ENCODE measurements at places on chromosomes 2 and 18.

DNA sequence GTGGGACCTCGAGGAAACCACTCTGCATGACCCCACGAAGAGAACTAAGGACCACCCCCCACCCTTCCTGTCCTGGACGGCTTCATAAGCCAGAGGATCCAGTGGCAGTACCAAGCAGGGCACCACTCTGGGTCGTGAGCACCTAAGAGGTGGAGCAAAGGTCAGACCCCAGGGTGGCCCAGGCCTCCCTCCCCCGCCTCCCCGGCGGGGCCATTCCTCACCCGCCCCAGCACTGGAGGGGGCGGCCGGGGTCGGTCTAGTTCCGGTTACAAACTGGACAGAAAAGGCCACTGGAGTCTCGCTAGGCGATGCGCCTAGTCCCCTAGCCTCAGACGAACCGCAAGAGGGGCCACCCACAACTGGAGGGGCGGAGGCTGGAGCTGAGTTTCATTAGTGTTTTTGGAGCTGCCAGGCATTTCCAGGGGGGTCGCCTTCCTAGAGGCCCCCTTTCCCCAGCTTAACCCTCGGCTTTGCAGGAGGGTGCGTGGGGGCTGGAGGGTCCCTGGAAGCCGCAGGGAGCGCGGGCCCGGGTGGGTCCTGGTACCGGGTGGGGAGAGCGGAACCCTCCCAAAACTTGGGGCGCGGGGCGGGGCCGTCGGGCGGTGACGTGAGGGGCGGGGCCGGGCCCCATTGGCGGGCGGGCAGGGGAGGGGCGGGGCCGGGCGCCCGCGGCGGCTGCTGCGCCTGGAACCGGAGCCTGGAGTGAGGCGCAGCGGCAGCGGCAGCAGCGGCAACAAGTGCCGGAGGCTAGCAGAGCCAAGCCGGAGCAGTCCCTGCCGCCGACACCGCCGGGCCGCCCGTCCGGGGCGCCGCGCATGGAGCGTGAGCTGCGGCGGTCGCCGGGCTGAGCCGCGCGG lies at the start of gene B3GNT2:
B3GNT2 (plus strand) TSS at position 695 of the 857 bp plus-strand sequence. CDS start 26,106 bp downstream, outside the sequence.
- peak; percentile 51 for DNase-seq

DNA sequence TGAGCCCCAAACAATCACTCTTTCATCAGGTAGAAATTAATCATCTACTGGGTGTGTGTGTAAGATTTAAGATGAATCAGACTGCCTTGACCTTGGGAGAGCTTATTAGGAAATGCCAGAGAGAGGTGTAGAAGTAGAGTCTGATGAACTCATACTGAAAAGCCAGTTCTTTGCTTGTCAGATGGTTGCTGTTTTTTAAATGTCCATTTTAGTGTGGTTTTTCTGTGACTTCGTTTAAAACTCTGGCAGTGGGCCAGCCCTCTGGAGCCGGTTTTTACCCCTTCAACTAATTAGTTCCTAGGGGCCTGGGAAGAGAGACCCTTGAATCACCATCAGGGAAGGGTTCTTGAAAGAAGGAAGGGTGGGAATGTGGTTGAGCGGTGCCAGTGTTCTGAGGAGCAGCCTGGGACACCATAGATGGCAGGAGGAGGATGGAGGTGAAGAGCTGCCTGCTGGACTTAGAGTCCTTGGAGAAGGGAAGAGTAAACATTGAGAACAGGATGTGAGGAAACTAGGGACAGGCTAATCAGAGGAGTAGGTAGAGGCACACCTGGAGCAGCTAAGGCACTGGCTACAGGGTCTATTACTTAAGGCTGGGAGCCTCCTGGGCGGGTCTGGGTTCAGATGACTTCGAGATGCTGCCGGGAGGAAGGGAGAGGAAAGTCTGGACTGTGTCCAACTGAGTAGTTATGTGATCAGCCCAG lies 66.1 kb downstream of the LRRFIP1 start:
- no peak for DNase-seq

- DNase-seq, result no peak
These were observed 160.8 kb downstream of the PMAIP1 start for GRCh38 chr18:60060578-60060977.

- no peak for DNase-seq
These were observed 401.2 kb upstream of the SOX11 start for GRCh38 chr2:5290900-5291546.

DNA sequence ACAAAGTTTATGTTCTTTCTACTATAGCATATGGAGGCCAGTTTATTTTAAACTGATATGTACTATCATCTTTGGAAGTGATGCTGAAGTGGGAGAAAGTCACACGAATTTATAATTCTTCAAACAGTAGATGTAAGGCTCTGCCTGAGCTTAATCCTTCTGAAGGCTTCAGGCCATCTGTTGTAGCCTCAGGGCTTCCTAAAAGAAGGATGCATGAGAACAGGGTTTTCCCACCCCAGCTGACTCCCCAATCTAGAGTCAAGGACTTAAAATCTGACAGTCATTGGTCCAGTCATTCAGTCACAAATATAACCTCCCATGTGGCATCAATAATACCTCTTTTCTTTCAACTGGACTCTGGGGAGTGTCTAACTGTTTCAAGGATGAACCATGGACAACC lies 330.5 kb downstream of the KCNS3 start:
- no peak for DNase-seq

DNA sequence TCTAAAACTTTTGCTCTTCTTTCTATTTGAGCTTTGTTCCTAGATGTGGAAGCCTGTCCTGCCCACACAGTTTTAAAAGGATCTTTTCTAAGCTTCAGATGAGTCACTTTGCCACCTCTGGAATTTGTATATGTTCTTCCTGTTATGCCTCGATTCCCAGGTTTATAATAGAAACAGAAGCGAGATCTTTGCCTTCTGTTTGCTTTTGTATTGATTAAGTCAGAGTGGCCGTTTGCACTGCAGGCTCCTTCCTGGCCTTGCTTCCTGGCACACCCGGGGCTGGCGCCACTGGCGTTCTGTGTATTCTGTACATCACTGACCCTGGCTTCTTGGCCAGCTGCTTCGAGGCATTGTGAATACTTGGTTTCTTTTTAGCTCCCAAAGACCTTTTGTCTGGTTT lies 91.8 kb downstream of the MTCL1 start:
- DNase-seq, result no peak

- no peak for DNase-seq
These were observed 46.8 kb upstream of the ANKRD62 start for GRCh38 chr18:12046751-12047335.

- no peak for DNase-seq
These were observed 2.8 kb downstream of the KCNG2 start for GRCh38 chr18:79800371-79801180.

- no peak for DNase-seq
These were observed 25.0 kb downstream of the ACTR2 start for GRCh38 chr2:65252640-65253039.

- no peak for DNase-seq
These were observed 17.3 kb downstream of the BIN1 start for GRCh38 chr2:127089478-127090235.

DNA sequence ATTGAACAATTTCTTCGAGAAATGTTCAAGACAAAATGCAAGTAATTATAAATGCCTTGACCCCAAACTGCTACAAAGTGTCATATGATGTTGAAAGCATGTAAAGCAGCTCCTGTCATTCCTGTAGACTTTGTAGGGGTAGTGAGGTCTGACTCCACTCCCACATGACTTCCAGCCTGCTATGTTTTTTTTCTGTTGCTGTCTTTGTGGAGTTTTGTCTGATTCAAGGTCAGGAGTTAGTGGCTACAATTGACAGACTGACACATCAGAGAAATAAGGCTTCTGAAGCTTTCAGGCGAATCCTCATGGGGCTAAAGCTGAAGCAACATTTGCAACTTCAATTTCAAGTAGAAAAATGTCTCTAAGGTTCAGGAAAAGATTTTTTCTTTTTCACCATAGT lies 63.9 kb upstream of the CCDC195 start:
- no peak for DNase-seq
